Left renal cortex interstitium (tissue), 4 donors: ENCODE measurements at places on chromosomes 3 and 15. TPM values are rescaled to one million over a fixed set of nuclear protein-coding genes. Genes with fewer than 3 reads are reported as not detected.

Gene SAMD7
- polyA plus RNA-seq: not detected

- no peak for DNase-seq
Observed at GRCh38 chr3:188053710-188054380, 100.1 kb upstream of the LPP start.

- no peak for DNase-seq
Observed at GRCh38 chr3:157671656-157672055, 168.4 kb upstream of the VEPH1 start.

- no peak for DNase-seq
Observed at GRCh38 chr15:77637851-77638692, 5.4 kb upstream of the LINGO1 start.

- DNase-seq: no peak
Observed at GRCh38 chr3:17257269-17257668, 372.5 kb downstream of the PLCL2 start.
